ENCODE measurements at places on chromosomes 6 and 20.

- DNase-seq = no peak
These were observed 36.8 kb upstream of the ME1 start for GRCh38 chr6:83467620-83468036.

DNA sequence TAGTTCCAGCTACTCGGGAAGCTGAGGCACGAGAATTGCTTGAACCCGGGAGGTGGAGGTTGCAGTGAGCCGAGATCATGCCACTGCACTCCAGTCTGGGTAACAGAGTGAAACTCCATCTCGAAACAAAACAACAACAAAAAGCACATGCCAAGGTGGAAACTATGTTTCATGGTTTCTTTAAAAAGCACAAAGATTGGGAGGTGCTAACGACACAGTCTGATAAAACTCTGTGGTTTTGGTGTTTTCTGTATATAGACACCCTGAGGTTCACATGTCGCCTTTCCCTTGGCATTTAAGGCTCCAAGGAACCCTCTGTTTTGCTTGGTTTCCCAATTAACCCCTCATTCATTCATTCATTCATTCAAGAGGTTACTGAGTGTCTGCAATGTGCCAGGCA, 253.4 kb upstream of the SULF2 start:
- no peak for DNase-seq

DNA sequence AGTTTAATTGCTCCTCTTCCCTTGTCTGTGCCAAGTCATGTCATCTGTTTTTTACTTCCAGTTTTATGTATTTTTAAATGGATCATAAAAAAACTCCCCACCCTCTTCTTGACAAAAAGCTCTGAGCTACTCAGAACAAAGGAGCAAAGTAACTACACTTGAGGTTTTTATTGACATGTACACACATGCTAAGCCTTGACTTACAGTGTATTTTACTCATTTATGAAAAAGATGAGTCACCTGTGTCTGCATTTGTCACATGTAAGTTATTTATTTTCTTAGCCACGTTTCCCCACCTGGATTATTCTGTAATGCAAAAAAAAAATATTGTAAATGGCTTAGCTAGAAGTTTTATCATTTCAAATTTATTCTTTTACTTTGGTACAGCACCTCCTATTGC, 628.8 kb upstream of the SLC35B3 start:
- DNase-seq = no peak

- DNase-seq = no peak
These were observed 262.2 kb downstream of the EYA4 start for GRCh38 chr6:133503336-133503729.
